ENCODE measurements at places on chromosomes 16 and 17. TPM values are rescaled to one million over a fixed set of nuclear protein-coding genes. Genes with fewer than 3 reads are reported as not detected.

Gene FA2H
- polyA plus RNA-seq = not detected

Gene MPP2
- not detected for polyA plus RNA-seq

Gene SPATA22
- 0.13 TPM for polyA plus RNA-seq

Gene PITPNM3
- not detected for polyA plus RNA-seq

Gene APOBR
- polyA plus RNA-seq = 37.8 TPM

Gene TP53TG3B
- not detected for polyA plus RNA-seq

Gene CACNA1H
- polyA plus RNA-seq = not detected

DNA sequence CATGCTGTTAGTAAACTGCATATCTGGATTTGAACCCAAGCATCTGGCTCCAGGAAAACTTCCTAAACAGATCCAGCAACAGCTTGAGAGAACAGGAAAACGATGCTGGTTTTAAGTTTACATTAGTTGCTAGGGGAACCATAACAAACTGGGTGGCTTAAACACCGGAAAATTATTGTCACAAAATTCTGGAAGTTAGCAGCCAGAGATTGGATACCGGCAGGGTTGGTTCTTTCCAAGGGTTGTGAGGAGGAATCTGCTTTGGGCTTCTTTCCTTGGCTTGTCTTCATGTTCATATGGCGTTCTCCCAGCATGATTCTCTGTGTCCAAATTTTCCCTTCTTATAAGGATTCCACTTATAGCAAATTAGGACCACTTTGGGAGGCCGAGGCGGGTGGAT is 276.9 kb upstream of the TOM1L1 start:
- H3K27me3 ChIP-seq = no peaks in the 10 kb centered on the region
- H3K4me3 ChIP-seq = no peak overlapping the region
- H3K27ac ChIP-seq = no peak overlapping the region
- H3K36me3 ChIP-seq = no peaks in the 10 kb centered on the region
- DNase-seq = no peak
- no peaks in the 10 kb centered on the region for H3K4me1 ChIP-seq

- H3K36me3 ChIP-seq = no peaks in the 10 kb centered on the region
- no peaks in the 10 kb centered on the region for H3K4me1 ChIP-seq
- no peak overlapping the region for H3K27ac ChIP-seq
Measured at GRCh38 chr16:54648575-54648974, 282.1 kb upstream of the IRX5 start.

- H3K27ac ChIP-seq = peak overlapping the region; percentile 31
- H3K36me3 ChIP-seq = peaks cover 17% of the 10 kb centered on the region
- no peaks in the 10 kb centered on the region for H3K27me3 ChIP-seq
- no peak for DNase-seq
Measured at GRCh38 chr16:381012-381788, 578 bp downstream of the PGAP6 start.

DNA sequence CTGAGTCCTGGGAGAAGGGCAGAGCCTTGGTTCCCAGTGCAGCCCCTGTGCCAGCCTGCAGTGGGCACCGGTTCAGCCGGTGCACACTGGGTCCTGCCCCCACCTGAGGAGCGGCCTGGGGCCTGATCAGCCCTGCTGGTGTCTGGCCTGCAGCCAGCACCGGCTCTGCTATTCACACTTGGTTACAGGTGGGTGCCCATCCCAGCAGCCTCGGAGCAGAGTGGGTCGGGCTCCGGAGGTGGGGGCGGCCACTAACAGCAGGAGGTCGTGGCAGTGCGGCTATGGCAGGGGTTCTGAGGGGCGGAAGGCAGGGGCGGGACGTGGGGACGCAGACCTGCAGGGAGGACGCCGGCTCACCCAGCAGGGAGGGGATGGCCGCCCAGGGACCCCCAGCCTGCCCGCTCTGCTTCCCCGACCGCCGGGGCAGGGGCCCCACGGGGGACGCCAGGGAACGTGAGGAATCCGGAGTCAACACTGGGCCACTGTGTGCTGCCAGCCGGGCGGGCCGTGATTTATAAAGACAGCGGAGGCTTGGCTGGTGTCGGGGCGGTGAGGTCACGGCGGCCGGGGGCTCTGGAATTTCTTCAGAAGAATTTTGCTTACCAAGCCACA is 20.3 kb downstream of the METRNL start:
- H3K4me3 ChIP-seq = peak overlapping the region; percentile 34
- DNase-seq = no peak
- H3K27ac ChIP-seq = no peak overlapping the region
- H3K27me3 ChIP-seq = peaks cover 3% of the 10 kb centered on the region

DNA sequence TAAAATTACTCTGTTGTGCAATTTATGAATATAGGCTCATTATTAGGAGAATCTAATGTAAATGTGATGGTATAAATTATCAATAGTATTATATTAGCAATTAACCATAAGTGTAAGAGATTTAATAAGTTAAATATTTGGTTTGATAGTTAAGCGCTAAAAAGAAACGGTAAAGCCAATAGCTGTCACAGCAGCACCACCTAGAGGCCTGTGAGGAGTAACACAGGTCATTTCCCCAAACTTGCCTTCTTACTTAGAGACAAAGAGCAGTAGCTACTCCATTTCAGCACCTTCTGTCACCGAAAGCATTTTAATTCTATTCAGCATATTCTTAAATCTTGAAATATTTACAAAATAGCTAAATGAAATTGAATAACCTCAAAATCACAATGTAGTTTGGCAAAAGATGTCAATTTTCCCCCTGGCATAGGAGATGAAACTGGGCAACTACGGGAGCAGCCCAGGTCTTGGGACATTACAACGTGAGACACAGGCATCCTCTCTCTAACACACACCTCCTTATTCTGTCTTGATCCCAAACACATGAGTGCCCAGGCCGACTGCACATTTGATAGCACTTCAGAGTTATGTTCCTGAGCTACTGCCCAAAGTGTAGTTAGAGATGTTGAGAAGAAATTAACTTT is 14.3 kb upstream of the DYNLRB2 start:
- no peaks in the 10 kb centered on the region for H3K4me1 ChIP-seq
- H3K36me3 ChIP-seq = no peaks in the 10 kb centered on the region
- no peak overlapping the region for H3K27ac ChIP-seq
- no peaks in the 10 kb centered on the region for H3K27me3 ChIP-seq
- peak; percentile 58 for DNase-seq

- H3K27me3 ChIP-seq = no peaks in the 10 kb centered on the region
- H3K27ac ChIP-seq = no peak overlapping the region
- DNase-seq = no peak
- no peaks in the 10 kb centered on the region for H3K36me3 ChIP-seq
- H3K4me1 ChIP-seq = no peaks in the 10 kb centered on the region
Measured at GRCh38 chr16:63982110-63982509, 1139.8 kb downstream of the CDH11 start.

DNA sequence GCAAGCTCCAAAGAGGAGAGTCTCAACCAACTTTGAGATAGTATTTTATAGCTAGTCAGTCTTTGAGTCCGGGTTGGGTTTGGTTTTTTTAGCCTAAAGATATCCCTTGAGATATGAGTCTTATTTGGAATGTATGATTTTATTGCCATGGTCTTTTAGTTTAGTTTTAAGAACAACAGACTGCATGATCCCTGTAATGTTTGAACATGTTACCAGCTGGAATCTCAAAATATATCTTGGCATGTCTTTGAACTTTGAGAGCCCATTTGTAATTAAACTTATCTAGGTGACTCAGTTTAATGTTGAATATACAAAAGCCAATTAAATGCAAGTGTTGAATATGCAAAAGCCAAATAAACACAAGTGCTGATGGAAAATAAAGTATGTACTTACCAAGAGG is 100.6 kb downstream of the TANGO6 start:
- DNase-seq = no peak
- peaks cover 14% of the 10 kb centered on the region for H3K36me3 ChIP-seq
- no peaks in the 10 kb centered on the region for H3K4me1 ChIP-seq
- no peak overlapping the region for H3K27ac ChIP-seq
- no peaks in the 10 kb centered on the region for H3K27me3 ChIP-seq

DNA sequence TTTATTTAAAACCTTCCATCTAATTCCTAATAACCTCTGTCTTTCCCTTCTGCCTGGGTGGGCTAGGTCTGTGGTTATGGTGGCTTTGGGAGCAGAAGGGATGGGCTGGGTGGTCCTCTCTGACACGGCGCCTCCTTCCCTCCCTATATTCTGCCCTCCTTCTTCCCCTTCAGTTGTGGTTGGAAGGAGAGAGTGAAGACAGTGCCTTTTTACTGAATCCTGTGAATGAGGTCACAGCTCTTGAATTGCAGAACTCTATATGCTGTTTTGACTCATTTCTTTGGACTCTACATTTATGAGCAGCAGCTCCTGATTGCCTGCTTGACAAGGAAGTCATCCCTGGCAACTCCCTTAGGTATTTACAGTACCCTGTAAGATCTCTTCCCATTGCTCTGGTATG is 256.0 kb upstream of the ELAC2 start:
- H3K27ac ChIP-seq = no peak overlapping the region
- DNase-seq = no peak
- no peaks in the 10 kb centered on the region for H3K27me3 ChIP-seq
- no peaks in the 10 kb centered on the region for H3K36me3 ChIP-seq
- H3K4me3 ChIP-seq = no peak overlapping the region

- no peaks in the 10 kb centered on the region for H3K4me1 ChIP-seq
- DNase-seq = no peak
- H3K36me3 ChIP-seq = no peaks in the 10 kb centered on the region
- no peak overlapping the region for H3K4me3 ChIP-seq
- no peaks in the 10 kb centered on the region for H3K27me3 ChIP-seq
Measured at GRCh38 chr17:79905832-79906231, 66.6 kb upstream of the CBX4 start.

DNA sequence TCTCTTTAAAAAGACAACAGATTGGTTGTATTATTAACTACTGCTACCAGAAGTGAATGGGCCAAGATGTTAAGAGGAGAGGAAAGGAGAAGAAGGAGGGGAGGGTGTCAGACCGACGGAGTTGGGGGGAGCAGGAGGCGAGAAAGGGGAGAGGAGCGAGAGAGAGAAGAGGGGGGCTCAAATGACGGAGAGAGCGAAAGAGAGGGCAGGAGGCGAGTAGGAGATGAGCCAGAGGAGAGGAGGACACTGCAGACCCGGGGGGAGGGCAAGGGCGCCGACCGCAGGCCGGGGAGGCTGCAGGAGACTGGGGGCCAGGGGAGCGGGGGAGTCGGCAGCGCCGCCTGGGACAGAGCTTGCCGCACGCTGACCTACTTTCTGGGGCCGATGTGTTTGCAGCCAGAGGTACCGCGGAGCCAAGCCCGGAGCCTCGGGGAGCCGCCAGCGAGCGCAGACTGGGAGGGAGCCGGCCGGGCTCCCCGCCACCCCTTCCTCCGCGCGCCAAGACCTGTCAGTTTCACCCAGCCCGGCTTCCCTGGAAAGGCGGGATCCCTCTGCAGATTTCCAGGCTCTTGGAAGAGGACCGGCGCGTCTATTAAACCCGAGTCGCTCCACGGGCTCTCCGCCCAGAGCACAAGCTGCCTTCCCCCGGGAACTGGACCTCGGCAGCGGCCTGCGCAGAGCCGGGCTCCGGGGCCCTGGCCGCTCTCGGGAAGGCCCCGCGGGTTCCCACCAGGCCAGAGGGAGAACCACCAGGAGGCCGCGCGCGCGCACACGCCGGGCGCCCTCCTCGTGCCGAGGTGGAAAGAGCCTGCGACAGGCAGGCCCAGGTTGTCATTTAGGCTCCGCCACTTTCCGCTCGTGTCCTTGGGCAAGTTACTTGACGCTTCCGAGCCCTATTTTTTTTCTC is 74.6 kb downstream of the CMC2 start:
- no peak overlapping the region for H3K4me3 ChIP-seq
- H3K27me3 ChIP-seq = peaks cover 42% of the 10 kb centered on the region
- DNase-seq = no peak
- no peaks in the 10 kb centered on the region for H3K36me3 ChIP-seq
- H3K4me1 ChIP-seq = no peaks in the 10 kb centered on the region

DNA sequence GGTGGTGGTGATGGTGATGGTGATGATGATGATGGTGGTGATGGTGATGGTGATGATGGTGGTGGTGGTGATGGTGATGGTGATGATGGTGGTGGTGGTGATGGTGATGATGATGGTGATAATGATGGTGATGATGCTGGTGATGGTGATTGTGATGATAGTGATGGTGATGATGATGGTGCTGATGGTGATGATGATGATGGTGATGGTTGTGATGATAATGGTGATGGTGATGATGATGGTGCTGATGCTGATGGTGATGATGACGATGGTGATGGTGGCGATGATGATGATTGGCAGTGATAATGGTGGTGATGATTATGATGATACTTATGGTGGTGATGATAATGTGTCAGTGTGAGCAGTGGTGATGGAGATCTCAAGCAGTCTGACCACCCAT is 90.8 kb upstream of the FOXF1 start:
- DNase-seq = no peak
- peaks cover 6% of the 10 kb centered on the region for H3K27me3 ChIP-seq
- no peaks in the 10 kb centered on the region for H3K36me3 ChIP-seq
- H3K4me3 ChIP-seq = no peak overlapping the region
- no peak overlapping the region for H3K27ac ChIP-seq

- no peak for DNase-seq
- no peak overlapping the region for H3K27ac ChIP-seq
- peaks cover 40% of the 10 kb centered on the region for H3K27me3 ChIP-seq
Measured at GRCh38 chr17:74326506-74326905, 480 bp downstream of the KIF19 start.

DNA sequence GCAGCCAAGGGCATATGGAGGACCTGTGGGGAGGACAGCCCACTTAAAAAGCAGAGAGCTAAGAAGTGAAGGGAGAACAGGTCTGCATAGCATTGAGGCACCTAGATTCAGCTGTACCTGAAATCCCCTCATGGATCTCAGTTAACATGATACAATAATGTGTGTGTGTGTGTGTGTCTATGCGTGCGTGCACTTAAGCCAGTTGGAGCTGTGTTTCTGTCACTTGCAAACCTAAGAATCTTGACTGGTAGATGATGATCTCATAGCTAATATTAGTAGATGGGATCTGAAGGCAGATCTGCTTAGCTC is 1.7 kb upstream of the ITPRIPL2 start:
- H3K4me3 ChIP-seq = no peak overlapping the region
- H3K4me1 ChIP-seq = peaks cover 54% of the 10 kb centered on the region
- no peak overlapping the region for H3K27ac ChIP-seq
- no peaks in the 10 kb centered on the region for H3K36me3 ChIP-seq
- no peaks in the 10 kb centered on the region for H3K27me3 ChIP-seq

DNA sequence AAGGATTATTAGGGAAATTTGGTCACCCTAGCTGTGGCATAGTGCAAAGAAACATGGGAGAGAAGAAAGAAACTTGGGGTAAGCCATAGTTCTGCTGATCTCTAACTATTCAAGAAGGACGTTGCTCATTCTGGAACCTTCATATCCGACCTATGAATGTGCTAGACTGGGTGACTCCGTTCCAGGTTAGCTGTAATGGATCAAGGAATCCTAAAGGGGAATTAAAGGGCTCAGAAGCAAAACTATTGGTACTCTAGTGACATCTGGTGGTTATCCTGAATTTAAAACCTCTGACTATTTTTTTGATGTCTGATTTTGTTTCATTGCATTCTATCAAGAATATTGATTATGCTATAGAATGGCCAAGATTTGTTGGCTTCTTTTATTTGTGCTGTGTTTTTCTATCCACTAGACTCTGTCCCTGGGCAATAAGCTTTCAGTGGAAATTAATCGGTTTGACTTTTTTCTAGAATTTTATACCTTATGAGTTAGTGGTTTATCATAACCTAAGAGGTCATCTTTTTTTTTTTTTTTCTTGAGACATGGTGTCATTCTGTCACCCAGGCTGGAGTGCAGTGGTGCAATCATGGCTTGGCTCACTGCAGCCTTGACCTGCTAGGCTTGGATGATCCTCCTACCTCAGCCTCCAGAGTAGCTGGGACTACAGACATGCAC is 19.5 kb downstream of the PCTP start:
- H3K36me3 ChIP-seq = peaks cover 42% of the 10 kb centered on the region
- H3K27me3 ChIP-seq = no peaks in the 10 kb centered on the region
- no peak overlapping the region for H3K4me3 ChIP-seq

- no peaks in the 10 kb centered on the region for H3K36me3 ChIP-seq
- peak; percentile 57 for DNase-seq
- no peak overlapping the region for H3K27ac ChIP-seq
- H3K4me1 ChIP-seq = no peaks in the 10 kb centered on the region
- no peaks in the 10 kb centered on the region for H3K27me3 ChIP-seq
Measured at GRCh38 chr17:28494445-28495188, 11.5 kb upstream of the FOXN1 start.

Data from CD14-positive monocyte (primary cell).